ENCODE measurements at places on chromosomes 16 and 17.

DNA sequence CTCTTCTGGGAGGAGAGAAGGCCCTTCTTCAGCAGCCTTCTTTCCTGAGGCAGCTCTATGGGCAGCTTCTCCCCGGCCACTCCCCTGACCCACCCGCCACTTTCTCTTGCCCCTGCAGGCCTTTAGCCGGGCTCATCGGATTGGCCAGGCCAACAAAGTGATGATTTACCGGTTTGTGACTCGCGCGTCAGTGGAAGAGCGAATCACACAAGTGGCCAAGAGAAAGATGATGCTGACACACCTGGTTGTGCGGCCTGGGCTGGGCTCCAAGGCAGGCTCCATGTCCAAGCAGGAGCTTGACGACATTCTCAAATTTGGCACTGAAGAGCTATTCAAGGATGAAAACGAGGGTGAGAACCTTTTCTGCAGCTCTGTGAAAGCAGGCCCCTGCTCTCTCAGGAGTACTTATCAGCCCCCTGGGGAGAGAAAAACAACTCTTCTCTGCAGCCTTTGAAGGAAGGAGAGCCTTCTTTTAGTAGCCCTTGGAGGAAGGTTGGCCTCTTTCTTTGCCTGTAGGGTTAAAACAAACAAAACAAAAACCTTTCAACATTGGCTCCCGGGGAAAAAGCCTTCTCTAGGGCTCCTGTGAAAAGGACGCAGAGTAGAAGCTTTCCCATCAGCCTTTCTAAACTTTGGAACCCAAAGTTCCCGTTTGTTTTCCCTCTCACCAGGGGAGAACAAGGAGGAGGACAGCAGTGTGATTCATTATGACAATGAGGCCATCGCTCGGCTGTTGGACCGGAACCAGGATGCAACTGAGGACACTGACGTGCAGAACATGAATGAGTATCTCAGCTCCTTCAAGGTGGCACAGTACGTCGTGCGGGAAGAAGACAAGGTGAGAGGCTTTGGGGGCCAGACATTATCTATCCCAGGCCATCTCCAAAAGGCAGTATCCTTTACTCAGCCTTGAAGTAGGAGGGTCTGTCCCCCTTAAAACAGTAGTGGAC lies 12.7 kb downstream of the RNF227 start:
- no peak for DNase-seq

DNA sequence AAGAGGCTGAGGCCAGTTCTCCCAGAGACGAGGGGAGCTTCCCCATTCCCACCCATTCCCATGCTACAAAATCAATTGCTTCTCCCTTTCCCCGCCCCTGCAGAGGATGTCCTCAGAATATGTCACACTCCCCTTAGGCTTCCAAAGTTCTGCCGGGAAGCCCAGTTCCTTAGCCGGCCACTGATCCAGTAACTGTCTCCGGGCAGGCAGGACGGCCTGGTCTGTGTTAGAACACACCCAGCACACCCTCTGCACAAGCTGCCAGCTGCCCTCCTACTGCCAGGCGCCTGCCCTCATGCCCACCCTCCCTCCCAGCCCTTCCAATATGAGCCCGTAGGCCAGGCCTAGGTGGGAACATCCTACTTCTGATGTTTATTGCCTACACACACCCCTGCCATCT lies 31.1 kb downstream of the SGSM2 start:
- DNase-seq = no peak

GRCh38 chr16:56122251-56122650 lies 69.0 kb upstream of the GNAO1 start:
- DNase-seq = no peak

DNA sequence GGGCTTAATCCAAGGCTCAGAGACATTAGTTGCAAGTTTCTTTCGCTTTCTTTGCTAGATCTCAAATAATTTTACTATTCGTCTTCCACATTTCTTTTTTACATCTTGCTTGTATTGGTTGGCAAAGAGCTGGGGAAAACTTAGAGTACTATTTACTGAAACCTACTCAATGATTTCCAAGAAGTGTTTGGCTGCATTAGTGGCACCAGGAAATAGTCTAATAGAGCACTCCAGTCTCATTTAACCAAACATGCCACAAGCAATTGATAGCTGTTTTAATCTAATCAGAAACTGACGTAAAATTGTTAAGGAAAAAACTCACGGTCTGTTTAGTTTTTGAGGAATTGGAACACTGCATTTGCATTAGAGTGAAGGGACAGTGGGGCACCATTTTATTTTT lies 29.0 kb downstream of the NUP93 start:
- no peak for DNase-seq

DNA sequence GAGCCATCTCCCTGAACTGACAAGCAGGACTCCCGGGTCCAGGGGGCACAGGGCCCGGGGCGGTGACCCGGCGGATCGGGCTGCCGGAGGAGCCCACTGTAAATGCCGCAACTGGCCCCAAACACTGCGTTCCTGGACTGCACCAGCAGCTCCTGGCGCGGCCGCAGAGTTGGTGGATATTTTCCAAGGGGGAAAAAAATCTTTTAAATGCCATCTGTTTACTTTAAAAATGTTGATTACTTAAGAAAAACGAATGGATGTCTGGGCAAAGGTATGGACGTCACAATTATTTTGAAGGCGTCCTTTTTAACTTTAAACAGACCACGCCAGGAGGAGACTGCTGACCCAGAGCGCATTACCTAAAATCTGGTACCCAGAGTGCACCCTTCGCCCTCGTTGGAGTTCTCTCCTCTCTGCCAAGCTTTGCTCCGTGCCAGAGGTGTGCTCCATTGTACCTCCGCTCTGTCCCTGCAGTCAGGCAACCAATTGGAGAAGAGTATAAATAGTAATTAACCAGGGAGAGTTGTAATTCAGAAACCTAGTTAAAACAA lies 3.4 kb downstream of the HS3ST3B1 start:
- DNase-seq = no peak

- no peak for DNase-seq
Measured at GRCh38 chr17:56083475-56083874, 69.8 kb upstream of the ANKFN1 start.

DNA sequence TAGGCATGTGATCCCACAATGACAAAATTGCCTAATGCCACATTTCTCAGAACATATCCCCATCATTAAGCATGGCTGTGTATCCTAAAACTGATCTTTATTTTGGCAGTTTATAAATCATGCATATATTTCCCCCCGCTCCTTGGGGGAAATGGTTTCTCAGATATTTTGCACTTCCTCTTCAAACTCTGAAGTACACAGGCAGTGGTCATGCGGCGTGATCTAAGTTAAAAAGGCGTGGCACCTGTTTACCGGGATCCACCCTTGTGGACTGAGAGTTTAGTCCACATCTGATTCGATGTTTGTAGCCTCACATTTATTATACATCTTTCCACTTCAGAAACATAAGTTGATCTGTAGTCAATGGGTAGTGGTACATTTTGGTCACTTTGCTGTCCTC lies 51.4 kb downstream of the USP10 start:
- DNase-seq = no peak

DNA sequence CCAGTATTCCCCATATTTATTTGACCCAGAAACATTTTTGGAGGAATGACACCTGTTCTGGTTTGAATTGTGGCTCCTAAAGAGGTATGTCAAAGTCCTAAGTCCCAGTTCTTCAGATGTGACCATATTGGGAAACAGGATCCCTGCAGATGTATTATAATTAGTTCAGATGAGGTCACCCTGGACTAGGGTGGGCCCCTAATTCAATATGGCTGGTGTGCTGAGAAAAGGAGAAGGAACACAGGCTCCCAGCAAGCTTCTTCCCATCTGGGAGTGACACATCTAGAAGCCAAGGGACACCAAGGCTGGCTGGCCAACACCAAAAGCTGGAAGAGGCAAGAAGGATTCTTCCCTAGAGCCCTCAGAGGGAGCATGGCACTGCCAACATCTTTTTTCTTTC lies 3.8 kb upstream of the GCSH start:
- DNase-seq = no peak

DNA sequence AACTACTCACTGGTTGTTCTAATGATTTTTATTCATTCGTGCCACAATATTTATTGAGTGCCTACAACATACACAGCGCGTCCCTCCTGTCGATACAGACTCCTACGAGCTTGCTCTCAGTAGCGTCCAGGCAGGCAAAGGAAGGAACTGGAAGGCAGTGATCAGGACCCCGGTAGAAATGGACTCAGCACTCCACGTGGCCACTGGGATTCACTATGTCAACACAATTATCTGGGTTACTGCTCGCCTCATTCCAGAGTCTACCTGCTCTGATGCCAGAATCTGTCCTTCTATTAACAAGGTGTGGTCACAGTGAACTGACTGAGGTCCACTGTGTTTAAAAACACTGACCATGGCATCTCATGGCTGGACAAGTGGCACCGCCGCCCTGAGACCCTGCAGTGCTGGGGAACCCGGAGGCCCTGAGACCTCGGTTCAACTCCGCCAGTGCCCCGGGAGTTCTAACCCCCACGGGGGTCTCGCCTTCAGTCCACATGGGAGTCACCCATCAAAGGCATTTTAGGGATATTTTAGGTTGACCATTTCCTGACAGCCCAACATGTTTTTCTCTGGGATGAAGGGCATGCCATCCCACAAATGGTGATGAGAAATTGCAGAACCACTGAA lies 71.4 kb downstream of the ZFHX3 start:
- DNase-seq = no peak

DNA sequence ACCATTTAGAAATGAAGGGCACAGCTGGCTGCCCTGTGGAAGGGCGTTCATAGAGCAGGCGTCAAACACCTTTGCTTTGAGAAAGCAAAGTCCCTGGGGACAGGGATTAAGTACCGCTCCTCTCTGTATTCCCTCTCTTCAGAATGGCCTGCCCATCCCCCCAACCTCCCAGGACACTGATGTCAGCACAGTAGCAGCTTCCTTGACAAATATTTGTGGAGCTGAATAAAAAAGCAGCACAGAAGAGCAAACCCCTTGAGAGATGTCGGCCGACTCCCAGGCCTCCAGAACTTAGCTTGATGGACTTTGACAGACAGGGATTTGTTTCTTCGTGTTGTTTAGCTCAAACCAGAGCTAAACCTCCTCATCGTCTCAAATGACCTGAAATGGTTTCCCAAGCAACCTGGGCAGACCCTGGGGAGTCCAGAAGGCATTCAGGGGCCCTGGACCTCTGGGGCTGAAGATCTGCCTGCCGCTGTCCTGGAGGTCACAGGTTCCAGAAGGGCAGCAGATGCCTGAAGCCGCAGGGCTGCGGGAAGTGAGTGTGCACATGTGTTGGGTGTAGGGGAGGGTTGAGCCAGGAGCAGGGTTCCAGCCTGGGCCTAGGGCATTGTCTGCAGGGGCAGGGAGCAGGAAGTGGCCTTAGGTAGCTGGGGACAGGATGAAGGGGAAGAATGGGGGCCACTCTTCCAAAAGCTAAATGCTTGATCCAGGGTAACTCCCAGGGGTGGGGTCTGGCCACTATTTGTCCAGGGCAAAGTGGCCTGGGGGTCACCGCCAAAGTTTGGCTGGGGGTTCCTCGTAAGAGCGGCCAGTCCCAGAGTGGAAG lies 42.3 kb upstream of the NKD1 start:
- no peak for DNase-seq

GRCh38 chr17:3826191-3826590 lies 19.9 kb downstream of the NCBP3 start:
- DNase-seq = no peak

GRCh38 chr16:68070806-68071517 lies 14.2 kb upstream of the NFATC3 start:
- DNase-seq = no peak

- no peak for DNase-seq
Measured at GRCh38 chr17:16939606-16940115, 32.3 kb downstream of the TNFRSF13B start.

- no peak for DNase-seq
Measured at GRCh38 chr16:49116873-49117272, 164.8 kb downstream of the CBLN1 start.

DNA sequence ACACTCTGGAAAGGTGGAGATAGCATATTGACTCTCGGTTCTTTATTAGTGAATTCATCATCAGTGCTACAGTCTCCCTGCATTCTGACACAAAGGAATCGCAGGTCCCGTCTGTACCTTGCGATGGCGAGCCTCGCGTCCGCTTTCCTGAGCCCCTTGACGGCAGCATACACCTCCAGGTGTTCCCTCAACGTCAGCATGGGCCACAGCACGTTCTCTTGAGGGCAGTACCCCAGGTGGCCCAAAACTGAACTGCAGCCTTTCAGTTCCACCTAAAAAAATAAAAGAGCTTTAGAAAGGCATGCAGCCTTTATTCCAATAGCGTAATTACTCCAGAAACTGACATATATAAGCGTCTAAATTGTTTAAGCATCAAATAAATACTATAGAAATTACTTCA lies 24.2 kb upstream of the ABCA9 start:
- no peak for DNase-seq

DNA sequence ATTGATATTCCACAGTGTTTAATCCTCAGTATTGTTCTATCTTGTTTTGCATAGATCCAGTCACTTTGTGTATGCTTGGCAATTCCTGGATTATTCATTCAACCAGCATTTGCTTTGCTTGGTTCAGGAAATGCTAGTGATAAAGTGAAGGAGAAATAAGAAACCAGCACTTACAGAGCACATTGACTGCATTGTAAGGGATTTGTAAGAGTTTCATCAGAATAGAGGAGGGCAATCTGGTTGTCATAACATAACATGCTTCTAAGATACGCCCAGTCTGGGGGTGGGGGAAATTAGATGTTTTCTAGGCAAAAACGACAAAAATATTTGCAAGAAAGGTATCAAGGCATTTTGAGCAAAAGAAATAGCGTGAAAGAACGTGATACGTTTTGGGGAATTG lies 40.4 kb downstream of the TNRC6A start:
- no peak for DNase-seq

DNA sequence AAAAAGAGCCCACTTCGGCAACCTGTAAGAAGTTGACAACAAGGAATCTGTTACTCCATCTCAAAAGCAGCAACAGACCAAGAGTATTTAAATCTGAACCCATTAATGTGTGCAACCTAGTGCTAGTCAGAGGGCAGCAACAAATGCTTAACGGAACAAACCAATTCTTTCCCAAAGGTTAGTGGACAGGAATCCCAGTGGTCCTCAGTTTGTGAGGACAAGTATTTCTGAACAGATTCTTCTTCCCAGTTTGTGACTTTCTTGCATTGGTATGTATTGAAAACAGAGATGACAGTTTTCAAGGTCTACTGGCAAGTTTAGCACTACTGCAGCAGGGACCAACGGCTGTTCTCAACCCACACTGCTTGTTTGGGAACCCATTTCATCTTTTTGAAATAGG lies 2.9 kb downstream of the RPL26 start:
- DNase-seq = no peak

- DNase-seq = no peak
Measured at GRCh38 chr16:11356573-11357331, 11.5 kb downstream of the RMI2 start.

DNA sequence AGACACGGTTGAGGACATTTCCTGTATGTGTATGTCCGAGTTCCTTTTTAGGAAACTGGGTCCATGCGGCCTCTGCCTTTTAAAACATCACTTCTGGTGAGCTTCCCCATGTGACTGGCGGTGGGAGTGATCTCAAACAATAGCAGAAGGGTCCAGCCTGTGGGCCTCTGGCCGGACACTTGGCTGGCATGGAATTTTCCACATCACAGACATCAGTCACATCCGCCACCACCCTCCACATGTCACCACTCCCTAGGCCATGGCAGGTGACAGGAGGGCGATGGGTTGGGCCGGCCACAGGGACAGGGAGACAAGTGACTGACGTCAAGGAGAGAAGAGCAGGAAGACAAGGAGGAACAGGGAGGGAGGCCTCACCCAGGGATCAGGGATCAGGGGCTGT lies 83.7 kb downstream of the DNAH17 start:
- DNase-seq = no peak

GRCh38 chr17:51064061-51064735 lies 56.5 kb downstream of the SPAG9 start:
- no peak for DNase-seq

- no peak for DNase-seq
Measured at GRCh38 chr16:53817117-53817755, 113.3 kb downstream of the FTO start.

GRCh38 chr17:21204935-21205334 lies 9.0 kb downstream of the TMEM11 start:
- DNase-seq = no peak
